ENCODE measurements at places on chromosomes 4 and X. TPM values are rescaled to one million over a fixed set of nuclear protein-coding genes. Genes with fewer than 3 reads are reported as not detected.

DNA sequence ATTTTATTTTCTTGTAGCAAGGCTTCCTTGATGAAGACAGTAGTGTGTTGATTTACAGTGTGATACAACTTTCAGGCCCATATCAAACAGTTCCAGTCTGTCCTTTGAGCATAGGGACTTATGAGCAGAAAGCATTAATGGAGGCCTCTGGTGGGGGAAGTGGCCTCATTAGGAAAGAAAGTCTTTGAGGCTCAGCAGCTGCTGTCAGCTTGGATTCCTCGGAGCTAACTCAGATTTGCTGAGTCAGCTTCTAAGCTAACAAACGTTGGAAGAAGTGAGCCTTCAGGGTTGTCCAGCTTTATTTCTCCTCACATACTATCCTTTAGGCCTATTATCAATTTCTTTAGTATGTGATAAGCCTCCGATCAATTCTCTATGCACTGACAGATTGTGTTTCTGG lies 15.8 kb upstream of the SFRP2 start:
- H3K36me3 ChIP-seq = no peaks in the 10 kb centered on the region
- H3K27me3 ChIP-seq = peaks cover 8% of the 10 kb centered on the region
- DNase-seq = no peak
- no peak overlapping the region for H3K27ac ChIP-seq

DNA sequence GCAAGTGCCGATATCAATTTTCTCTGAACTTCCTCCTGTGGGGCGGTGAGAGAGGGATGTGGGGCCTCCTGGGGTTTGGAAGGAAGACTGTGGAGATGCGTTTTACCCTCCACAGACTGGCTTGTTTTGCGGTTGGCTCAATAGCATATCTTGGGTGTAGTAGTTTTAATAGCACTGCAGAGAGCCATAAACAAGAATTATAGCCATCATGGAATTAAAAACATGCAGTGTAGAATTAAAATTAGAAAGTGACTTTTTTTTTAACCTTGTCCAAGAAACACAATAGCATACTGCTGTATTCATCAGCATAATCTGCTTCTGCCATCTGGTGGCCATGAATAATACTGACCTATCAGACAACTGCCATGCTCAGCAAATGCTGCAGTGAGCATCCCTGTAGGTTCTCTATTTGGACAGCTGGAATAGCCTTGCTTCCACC lies 47.3 kb upstream of the SCML1 start:
- H3K4me1 ChIP-seq = peaks cover 20% of the 10 kb centered on the region
- H3K27ac ChIP-seq = no peak overlapping the region
- no peaks in the 10 kb centered on the region for H3K36me3 ChIP-seq
- H3K4me3 ChIP-seq = no peak overlapping the region
- no peaks in the 10 kb centered on the region for H3K27me3 ChIP-seq

DNA sequence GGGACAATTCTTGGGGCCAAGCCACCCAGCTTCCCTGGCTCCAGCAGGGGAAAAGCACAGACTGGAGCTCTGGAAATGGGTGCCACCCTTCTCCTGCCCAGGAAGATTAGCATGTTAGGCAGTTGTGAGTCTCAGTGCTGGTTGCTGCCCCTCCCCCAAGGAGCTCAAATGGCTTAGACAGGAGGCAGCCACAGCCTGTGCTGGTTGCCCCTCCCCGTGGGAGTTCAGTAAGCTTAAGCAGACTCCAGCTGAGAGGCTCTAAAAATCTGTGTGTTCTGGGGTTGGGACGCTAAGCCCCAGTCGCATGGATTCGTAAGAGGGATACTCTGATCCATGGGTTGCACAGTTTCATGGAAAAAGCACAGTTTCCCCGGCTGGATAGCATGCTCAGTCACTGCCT lies 92.7 kb upstream of the NDST3 start:
- no peak overlapping the region for H3K4me3 ChIP-seq
- no peak overlapping the region for H3K27ac ChIP-seq
- no peaks in the 10 kb centered on the region for H3K27me3 ChIP-seq
- no peaks in the 10 kb centered on the region for H3K36me3 ChIP-seq
- H3K4me1 ChIP-seq = no peaks in the 10 kb centered on the region

DNA sequence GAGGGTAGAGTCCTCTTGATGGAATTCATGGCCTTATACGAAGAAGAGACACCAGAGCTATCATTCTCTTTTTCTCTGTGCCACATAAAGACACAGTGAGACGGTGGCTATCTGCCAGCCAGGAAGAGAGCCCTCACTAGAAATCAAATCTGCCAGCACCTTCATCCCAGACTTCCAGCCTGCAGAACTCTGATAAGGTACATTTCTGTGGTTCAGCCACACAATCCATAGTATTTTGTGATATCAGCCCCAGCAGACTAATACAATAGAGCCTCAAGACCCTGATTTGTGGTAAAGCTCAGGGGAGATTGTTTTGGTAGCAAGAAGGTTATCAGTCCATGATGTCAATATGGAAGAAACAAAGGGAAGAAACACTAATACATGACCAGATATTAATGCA lies 1213.2 kb downstream of the NLGN4X start:
- H3K27me3 ChIP-seq = no peaks in the 10 kb centered on the region
- H3K27ac ChIP-seq = no peak overlapping the region
- no peak for DNase-seq
- no peaks in the 10 kb centered on the region for H3K36me3 ChIP-seq
- no peak overlapping the region for H3K4me3 ChIP-seq

DNA sequence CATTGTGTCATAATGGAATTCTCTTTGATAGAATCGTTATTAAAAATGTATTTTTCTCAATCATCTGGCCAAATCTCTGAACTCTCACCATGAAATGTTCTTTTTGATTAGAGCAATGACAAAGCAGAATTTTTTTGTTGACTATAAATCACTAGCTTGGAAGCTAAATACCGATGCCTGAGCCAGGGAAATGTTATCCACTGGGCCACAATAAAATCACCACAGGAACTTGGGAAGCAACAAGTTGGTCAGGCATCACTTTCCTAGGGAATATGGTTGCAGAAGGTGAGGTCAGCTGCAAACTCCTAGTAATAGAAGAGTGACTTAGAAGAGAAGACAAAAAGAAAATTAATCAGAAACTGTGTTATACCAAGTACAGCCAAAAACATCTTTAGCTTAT lies 60.6 kb upstream of the CFAP47 start:
- H3K36me3 ChIP-seq = no peaks in the 10 kb centered on the region
- H3K27ac ChIP-seq = no peak overlapping the region
- H3K4me1 ChIP-seq = no peaks in the 10 kb centered on the region
- H3K4me3 ChIP-seq = no peak overlapping the region
- no peaks in the 10 kb centered on the region for H3K27me3 ChIP-seq

DNA sequence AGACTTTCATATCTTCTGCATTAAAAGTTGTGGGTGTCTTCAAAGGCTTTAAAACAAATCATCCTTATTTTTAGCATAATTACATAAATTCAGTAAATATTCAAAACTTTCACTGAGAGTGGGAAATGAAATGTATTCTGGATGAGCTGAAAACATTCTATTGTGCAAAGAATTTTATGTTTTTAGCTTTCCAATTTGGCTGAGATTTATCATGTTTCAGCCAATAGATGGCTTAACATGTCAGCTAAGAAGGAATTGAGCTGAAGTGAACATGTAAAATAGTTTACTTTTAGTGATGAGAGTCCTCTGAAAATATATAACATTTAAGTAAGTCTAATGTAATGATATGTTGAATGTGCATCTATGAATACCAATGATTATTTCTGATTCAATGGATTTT lies 213.5 kb upstream of the GIMD1 start:
- no peak for DNase-seq
- no peaks in the 10 kb centered on the region for H3K27me3 ChIP-seq
- H3K4me1 ChIP-seq = peaks cover 9% of the 10 kb centered on the region
- H3K36me3 ChIP-seq = no peaks in the 10 kb centered on the region

Gene PLS3
- 197 TPM for total RNA-seq

GRCh38 chrX:67104982-67105757 lies 438.7 kb upstream of the AR start:
- no peaks in the 10 kb centered on the region for H3K27me3 ChIP-seq
- no peak overlapping the region for H3K4me3 ChIP-seq
- no peak for DNase-seq
- no peak overlapping the region for H3K27ac ChIP-seq

Gene LRIT3
- not detected for total RNA-seq

DNA sequence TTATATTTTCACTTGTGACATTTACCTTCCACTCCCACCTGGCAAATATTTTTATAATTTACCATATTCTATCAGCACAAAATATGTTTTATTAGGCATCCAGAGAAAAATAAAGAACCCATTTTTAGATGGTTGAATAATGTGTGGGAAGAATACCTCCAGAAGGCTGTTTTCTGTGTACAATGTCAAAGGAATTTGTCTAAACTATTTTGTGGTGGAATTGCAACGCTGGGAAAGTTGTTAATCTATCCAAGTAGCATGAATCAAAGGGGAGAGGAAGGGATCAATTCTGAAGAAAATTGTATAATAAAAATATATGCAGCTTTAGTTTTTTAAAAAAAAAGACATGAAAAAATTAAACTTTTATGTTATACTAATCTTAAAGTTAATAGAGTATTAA lies 706.5 kb downstream of the FSTL5 start:
- no peaks in the 10 kb centered on the region for H3K36me3 ChIP-seq
- no peaks in the 10 kb centered on the region for H3K4me1 ChIP-seq
- H3K27ac ChIP-seq = no peak overlapping the region
- no peak for DNase-seq

- H3K27ac ChIP-seq = no peak overlapping the region
- no peak overlapping the region for H3K4me3 ChIP-seq
- H3K4me1 ChIP-seq = peaks cover 13% of the 10 kb centered on the region
- H3K36me3 ChIP-seq = peaks cover 5% of the 10 kb centered on the region
Measured at GRCh38 chrX:134181275-134181660, 55.7 kb upstream of the CCDC160 start.

GRCh38 chrX:151042842-151043241 lies 59.7 kb downstream of the HMGB3 start:
- H3K4me3 ChIP-seq = no peak overlapping the region
- no peaks in the 10 kb centered on the region for H3K36me3 ChIP-seq
- DNase-seq = no peak
- H3K27ac ChIP-seq = no peak overlapping the region
- H3K27me3 ChIP-seq = no peaks in the 10 kb centered on the region

DNA sequence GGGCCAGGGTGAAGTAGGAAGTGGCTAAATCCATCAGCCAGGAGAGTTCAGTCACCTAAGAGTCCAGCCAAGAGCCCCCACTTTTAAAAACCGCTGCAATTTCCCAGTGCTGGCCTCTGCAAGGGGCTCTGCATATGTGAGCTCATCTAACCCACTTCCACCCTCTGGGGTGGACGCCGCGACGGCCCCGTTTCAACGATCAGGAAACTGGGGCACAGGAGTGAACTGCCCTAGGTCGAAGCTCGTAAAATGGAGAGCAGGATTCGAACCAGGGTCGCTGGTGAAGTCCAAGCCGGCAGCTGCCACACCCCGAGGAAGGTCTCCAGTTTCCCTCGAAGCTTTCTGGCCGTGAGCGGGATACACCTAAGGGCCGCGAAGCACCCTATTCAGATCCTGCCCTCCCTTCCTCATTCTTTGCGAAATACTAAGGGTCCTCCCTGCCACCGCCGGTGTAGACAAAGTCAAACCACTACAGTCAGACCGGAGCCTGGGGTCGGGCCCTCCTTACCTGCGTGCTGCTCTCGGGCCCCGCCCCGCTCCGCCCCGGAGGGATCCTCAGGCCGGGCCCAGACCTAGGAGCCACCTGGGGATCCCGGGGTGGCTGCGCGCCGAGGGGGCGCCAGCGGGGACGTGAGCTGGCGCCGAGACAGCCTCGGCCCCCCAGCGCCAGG lies 446 bp downstream of the EVC2 start:
- peak overlapping the region; percentile 83 for H3K4me3 ChIP-seq
- H3K27ac ChIP-seq = peak overlapping the region; percentile 26
- H3K36me3 ChIP-seq = peaks cover 22% of the 10 kb centered on the region

Gene SLC34A2
- 25.7 TPM for total RNA-seq

Gene IQSEC2
- 8.2 TPM for total RNA-seq

- H3K27ac ChIP-seq = no peak overlapping the region
- H3K36me3 ChIP-seq = no peaks in the 10 kb centered on the region
- H3K4me1 ChIP-seq = no peaks in the 10 kb centered on the region
- no peaks in the 10 kb centered on the region for H3K27me3 ChIP-seq
Measured at GRCh38 chrX:54786967-54787366, 11.1 kb downstream of the ITIH6 start.

DNA sequence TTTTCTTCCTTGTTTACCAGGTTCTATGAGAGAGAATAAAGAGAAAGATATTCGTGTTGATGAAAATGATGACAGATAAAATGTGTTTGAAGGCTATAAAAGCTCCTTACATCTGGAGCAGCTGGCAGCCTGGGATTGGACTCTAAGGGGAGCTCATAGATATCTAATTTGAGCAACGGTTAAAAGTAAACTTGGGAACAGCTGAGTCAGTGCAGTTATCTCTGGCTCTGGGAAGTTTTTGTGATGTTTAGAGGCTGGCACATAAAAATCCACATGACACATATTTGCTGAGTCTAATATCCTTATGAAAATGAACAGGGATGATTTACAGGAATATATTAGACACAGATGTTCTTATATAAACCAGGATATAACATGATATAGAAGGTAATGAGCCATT lies 331.8 kb upstream of the TENM3 start:
- H3K4me1 ChIP-seq = no peaks in the 10 kb centered on the region
- DNase-seq = no peak
- H3K36me3 ChIP-seq = no peaks in the 10 kb centered on the region
- no peak overlapping the region for H3K4me3 ChIP-seq
- H3K27ac ChIP-seq = no peak overlapping the region

- no peaks in the 10 kb centered on the region for H3K4me1 ChIP-seq
- H3K27me3 ChIP-seq = no peaks in the 10 kb centered on the region
- no peak overlapping the region for H3K27ac ChIP-seq
Measured at GRCh38 chrX:65589304-65589703, 54.7 kb upstream of the LAS1L start.

- H3K4me3 ChIP-seq = no peak overlapping the region
- H3K27me3 ChIP-seq = no peaks in the 10 kb centered on the region
- no peak overlapping the region for H3K27ac ChIP-seq
- DNase-seq = no peak
- H3K4me1 ChIP-seq = peaks cover 6% of the 10 kb centered on the region
Measured at GRCh38 chr4:89939994-89940393, 45.3 kb downstream of the MMRN1 start.

Gene ADH6
- total RNA-seq = 5.2 TPM

GRCh38 chr4:23392860-23393458 lies 496.9 kb downstream of the PPARGC1A start:
- no peaks in the 10 kb centered on the region for H3K36me3 ChIP-seq
- H3K27me3 ChIP-seq = no peaks in the 10 kb centered on the region
- H3K4me3 ChIP-seq = no peak overlapping the region
- H3K4me1 ChIP-seq = no peaks in the 10 kb centered on the region
- DNase-seq = no peak
- no peak overlapping the region for H3K27ac ChIP-seq

DNA sequence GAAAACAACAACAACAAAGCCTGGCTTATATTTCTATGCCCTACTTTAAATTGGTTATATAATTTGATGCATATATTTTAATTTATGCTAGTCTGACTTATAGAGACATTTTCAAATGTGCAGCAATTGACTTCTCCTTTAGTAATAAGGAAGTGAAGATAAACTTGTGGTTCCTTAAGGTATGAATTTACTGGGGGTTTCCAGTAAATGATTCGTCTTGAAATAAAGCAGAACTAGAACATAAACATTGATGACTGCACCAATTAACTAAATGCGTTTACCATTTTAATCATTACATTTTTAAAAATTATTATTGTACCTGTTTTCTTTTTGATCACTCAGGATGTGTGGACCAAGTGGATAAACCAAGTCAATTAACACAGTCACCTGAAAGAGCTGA lies 99.6 kb upstream of the CCSER1 start:
- no peak for DNase-seq
- H3K27ac ChIP-seq = no peak overlapping the region
- H3K27me3 ChIP-seq = no peaks in the 10 kb centered on the region

Measured in type B pancreatic cell (in vitro differentiated cells).